ENCODE measurements at places on chromosomes 7 and 10.

GRCh38 chr10:78260680-78261079, 227.0 kb downstream of the RPS24 start:
- DNase-seq = no peak

DNA sequence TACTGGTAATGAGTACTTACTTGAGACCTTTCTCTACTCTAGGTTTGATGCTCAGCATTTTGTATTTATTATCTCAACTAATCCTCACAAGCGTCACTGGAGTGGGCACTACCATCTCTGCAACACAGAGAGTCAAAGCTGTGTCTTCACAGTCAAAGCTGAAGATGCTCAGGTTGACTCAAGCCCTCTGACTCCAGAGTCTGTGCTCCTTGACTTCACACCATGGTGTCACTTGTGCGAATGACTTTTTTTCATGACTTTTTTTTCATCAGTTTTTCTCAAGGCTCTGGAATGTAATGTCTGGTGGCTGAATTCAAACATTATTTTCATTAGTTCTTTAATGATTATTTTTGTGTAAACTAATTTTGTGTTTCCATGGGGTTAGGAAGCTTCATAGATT, 30.4 kb upstream of the TARP start:
- DNase-seq = no peak

GRCh38 chr10:60389413-60390025, at the start of gene ANK3:
ANK3 (minus strand) TSS chr10:60389875; CDS start chr10:60389538, 337 bp downstream.
- no peak for DNase-seq

DNA sequence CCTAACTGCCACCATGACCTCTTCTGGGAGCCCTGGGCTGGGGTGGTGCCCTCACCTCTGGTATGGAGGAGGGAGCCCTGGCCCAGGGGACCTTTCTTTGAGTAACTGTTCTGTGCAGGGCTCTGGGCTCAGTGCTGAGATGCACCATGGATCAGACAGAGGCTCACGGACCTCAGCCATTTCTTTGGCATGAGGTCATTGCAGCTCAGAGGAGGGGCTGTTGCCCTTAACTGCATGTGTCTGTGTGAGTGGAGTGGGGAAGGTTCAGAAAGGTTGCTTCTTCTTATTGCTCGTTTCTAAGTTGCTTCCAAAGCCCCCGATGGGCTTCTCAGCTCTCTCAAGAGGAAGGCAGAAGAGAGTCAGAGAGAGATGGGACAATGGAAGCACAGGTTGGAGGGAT, 233.9 kb downstream of the RPS24 start:
- no peak for DNase-seq

DNA sequence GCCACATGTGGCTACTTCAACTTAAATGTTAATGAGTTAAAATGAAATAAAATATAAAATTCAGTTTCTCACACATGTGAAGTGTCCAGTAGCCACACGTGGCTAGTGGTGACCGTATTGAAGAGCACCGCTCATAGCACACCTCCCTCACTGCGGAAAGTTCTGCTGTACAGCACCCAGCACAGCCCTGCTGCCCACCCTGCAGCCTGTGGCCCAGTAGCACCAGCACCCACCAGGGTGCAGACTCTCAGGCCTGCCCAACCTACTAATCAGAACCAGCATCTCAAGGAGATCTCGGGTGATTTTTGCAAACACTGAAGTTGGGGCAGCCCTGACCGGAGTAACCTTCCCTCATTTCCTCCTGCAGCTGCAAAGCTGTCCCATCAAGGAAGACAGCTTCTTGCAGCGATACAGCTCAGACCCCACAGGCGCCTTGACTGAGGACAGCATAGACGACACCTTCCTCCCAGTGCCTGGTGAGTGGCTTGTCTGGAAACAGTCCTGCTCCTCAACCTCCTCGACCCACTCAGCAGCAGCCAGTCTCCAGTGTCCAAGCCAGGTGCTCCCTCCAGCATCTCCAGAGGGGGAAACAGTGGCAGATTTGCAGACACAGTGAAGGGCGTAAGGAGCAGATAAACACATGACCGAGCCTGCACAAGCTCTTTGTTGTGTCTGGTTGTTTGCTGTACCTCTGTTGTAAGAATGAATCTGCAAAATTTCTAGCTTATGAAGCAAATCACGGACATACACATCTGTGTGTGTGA, 162.8 kb upstream of the LANCL2 start:
- no peak for DNase-seq

GRCh38 chr10:133353988-133354605, 3.7 kb downstream of the FUOM start:
- DNase-seq = no peak

DNA sequence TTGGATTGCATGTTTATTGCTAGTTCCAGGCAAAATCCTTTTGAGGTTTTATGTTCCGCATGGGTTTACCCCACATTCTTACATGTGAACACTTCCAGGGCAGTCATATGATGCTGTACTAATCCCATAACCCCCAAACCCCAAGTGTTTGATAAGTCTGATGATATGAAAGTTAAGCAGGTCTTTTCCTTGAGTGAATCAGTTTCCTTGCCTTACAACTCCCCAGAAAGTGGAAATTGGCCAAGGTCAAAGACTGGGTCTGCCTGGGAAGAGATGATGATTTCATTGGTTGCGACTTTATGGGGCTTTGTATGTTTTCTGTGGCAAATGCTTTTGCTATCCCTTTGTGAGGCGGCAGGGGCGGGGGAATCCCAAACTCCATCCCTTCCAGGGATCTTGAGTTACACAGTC, 24.7 kb downstream of the AFAP1L2 start:
- DNase-seq = no peak

- DNase-seq = no peak
Observed at GRCh38 chr10:108566316-108567107, 1356.8 kb downstream of the XPNPEP1 start.

- no peak for DNase-seq
Observed at GRCh38 chr7:64758151-64758550, 36.1 kb upstream of the ZNF138 start.

DNA sequence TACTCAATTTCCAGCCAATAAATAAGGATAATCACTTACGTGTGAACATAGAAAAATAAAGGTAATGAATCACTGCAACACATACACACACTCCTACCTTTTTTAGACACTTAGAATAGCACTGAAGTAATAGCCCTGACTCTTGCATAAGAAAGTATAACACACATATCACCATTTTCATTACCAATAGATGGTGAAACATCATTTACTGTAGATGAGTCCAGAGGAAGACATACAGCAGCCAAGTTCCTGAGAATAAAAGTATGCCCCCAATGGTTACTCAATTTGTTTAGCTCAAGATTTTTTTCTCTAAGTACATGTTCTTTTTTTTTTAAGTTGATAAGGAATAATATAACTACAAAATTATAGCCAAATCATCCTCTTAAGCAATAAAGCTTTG, 316.3 kb downstream of the PARD3 start:
- DNase-seq = no peak

DNA sequence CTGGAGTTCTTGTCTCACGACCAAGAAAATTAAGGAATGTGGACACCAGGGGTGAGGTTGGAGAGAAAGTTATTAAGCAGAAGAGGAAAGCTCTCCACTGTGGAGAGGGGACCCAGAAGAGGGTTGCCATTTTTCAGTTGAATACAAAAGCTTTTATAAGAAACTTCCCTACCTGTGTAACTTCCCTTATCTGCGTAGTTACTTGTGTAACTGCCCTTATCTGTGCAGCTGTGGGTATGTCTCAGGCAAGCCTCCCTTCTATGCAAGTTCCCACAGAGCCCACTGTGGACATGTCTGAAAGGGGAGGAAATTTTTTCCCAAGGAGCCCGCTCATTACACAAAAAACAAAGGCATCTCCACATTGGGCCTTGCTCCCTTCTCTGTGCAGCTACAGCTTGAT, 94.9 kb downstream of the SVOPL start:
- no peak for DNase-seq

GRCh38 chr7:73683788-73684693, 644 bp downstream of the BUD23 start:
- DNase-seq = no peak

- DNase-seq = no peak
Observed at GRCh38 chr10:5461914-5462840, 37.2 kb downstream of the CALML5 start.

DNA sequence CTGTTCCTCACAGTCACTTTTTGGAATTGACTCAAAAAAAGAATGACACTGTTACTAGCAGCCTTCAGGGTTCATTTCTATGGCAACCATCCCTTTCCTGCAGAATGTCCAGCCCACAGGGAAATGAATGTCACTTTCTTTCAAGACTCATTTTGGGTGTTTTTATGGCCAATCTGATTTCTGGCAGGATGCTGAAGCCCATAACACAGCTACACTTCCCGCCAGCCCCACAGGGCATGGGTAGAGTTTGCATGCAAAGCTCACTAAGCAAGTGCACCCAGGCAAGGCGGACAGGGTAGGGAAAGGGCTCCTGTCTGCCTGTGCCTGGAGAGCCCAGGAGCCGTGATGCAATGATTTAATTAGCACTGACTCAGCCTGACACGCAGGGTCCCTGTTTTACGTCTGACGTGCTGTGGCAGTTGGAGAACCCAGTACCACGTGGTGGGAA, 26.1 kb upstream of the GPAM start:
- DNase-seq = peak; percentile 91

- no peak for DNase-seq
Observed at GRCh38 chr10:79399223-79399831, 46.1 kb downstream of the ZCCHC24 start.

GRCh38 chr7:84226759-84227158, 32.2 kb upstream of the SEMA3A start:
- no peak for DNase-seq

GRCh38 chr7:157832421-157832820, 495.6 kb downstream of the DNAJB6 start:
- no peak for DNase-seq

DNA sequence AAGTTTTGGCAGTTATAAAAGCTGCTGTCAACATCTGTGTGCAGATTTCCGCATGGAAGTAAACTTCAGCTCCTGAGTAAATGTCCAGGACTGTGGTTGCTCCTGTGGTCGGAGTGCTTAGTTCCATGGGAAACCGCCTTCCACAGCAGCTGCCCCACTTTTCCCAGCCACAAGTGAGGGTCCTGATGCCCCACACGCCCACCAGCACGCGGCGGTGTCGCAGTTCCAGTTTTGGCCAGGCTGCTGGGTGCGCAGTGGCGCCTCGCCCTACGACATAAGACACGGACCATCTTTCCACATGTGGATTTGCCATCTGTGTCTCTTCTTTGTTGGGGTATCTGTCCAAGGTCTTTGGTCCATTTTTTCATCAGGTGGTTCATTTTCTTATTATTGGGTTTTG, 167.1 kb downstream of the DIP2C start:
- DNase-seq = no peak

- DNase-seq = no peak
Observed at GRCh38 chr10:12848439-12849173, 152.9 kb downstream of the CCDC3 start.

DNA sequence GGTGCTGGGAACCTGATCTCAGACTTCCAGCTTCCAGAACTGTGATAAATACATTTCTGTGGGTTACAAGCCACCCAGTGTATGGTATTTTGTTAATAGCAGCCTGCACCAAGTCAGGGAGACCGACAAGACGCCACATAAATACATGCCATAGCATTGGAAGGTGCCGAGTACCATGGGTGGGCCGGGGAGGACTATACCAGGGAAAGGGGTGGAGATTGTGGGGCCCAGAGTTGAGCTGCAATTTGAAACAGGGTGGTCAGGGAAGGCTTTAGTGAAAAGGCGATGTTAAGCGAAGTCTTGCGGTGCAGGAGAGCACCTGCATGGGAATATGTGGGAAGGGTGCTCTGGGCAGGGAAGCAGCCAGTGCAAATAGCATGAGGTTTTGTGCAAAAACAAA, 88.9 kb upstream of the LRRC4 start:
- no peak for DNase-seq

DNA sequence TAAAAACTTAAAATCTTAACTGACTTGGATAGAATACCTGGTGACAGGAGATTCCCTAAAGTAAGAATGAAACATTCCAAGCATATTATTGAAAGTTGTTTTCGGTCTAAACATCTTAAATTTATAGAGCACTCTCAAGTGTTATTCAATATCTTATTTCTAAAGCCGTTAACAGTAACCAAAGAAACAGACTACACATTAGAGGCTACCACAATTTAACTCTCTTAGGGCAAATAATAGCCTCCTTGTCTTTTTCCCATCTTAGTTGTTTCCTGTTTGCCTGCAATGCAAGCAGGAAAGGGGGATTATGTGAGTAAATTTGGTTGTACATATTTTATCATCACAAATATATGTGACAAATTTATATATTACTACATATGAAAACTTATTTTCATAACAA, 31.4 kb downstream of the NAPEPLD start:
- no peak for DNase-seq

- DNase-seq = no peak
Observed at GRCh38 chr7:80770061-80770460, 131.6 kb downstream of the CD36 start.

- DNase-seq = no peak
Observed at GRCh38 chr7:97401398-97401797, 283.9 kb downstream of the SDHAF3 start.

GRCh38 chr10:43055991-43056567, 20.8 kb upstream of the RET start:
- DNase-seq = no peak

DNA sequence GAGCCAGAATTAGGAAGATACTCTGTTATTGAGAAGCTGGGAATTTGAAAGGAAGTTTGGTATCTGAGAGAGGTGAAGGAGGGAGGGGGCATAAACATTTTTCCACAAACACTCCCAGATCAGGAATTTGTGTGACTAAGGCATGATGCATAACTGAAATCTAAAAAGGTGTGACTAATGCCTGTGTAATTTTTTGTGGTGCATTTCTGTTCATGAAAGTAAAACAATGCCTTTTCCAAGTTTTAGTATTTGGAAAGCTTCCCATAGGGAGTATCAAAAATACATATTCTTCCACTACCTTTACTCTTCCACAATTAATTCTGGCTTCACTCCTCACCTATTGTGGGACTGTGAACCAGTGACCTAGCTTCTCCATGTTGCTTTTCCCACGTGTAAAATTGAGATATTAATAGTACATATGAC, 56.4 kb upstream of the CAV2 start:
- no peak for DNase-seq

- DNase-seq = no peak
Observed at GRCh38 chr7:137082391-137082790, 213.9 kb downstream of the CHRM2 start.

DNA sequence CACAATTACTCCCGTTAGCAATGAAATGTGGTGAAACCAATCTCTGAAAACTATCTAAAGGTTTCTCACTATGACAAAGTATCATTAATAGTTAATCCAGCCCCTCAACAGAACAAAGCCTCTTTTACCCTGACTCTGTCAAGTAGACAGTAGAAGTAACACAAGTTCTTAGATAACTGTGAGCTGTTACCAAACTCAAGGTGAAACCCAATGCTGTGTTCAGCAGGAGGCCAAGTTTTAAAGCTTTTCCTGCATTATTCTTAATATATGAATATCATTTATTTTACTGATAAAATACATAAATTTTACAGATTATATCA, 109.1 kb downstream of the SRPK2 start:
- DNase-seq = no peak

- no peak for DNase-seq
Observed at GRCh38 chr10:93464776-93465388, 17.3 kb downstream of the MYOF start.

DNA sequence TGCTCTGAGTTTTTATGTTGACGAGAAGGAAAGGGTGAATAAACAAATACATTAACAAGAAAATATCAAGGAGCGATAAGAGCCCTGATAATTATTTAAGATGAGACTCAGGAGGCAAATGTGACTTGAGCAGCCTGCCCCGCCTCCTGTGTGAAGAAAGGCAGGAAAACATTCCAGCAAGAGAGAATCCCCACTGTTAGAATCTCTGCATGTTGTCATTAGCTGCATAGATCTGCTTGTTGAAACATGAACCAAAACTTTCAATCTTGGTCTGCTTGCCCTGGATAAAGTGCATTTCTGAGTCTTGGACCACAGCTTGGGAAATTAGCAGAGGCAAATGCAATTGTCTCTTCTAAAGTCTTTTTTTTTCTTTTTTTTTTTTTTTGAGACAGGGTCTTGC, 120.0 kb downstream of the DPP6 start:
- no peak for DNase-seq
